ENCODE measurements at places on chromosomes 12 and 14.

DNA sequence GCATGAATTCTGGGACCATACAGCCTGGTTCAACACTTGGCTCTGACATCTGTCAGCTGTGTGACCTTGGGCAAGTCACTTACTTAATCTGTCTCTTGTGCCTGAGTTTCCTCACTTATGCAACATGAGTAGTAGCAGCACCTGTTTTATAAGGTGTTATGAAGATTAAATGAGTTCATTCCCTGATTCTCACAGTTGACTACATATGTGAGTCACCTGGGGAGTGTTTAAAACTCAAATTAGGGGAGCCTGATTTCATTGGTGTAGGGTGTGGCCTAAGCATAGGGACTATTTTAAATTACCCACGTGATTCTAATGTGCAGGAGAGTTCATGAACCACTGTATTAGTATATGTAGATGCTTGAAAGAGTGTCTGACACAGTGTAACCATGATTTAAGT lies 36.7 kb upstream of the TMEM233 start:
- DNase-seq, result no peak

DNA sequence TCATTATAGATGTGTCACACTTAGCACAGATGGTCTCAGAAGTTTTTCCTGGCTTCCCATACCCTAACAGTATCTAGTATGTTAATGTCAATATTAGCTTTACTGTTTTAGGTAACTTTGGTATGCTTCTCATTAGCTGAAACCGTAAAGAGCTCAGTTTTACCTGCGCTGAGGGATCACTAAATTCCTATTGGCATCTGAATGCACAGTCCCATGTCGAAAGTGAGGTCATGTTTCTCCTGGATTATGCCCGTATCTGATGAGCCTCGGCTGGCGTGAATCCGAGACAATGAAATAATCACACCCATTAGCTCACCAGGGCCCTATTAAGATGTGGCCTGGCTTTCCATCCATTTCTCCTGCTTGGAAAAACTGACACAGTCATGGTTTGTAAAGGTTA lies 418.2 kb downstream of the ZFP36L1 start:
- DNase-seq, result no peak

DNA sequence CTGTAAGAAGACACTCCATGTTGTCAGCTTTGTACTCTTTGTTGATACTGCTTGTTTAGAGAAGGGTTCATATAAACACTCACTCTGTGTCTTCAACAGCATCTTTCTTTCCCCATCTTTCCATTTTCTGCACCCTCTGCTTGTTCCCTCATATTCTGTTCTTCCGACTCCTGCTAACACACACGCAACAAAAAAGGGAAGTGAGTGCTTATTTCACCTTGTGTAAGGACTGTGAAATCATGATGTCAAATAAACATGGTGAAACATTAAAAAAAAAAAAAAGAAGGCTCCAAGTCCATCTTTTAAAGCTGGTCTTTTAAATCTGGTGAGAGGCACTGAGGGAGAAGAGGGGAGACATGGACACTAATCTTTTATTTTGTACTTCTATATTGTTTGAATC lies 145.4 kb downstream of the RPAP3 start:
- no peak for DNase-seq

- DNase-seq, result no peak
These were observed 322.5 kb downstream of the ZFP36L1 start for GRCh38 chr14:68470361-68470760.

DNA sequence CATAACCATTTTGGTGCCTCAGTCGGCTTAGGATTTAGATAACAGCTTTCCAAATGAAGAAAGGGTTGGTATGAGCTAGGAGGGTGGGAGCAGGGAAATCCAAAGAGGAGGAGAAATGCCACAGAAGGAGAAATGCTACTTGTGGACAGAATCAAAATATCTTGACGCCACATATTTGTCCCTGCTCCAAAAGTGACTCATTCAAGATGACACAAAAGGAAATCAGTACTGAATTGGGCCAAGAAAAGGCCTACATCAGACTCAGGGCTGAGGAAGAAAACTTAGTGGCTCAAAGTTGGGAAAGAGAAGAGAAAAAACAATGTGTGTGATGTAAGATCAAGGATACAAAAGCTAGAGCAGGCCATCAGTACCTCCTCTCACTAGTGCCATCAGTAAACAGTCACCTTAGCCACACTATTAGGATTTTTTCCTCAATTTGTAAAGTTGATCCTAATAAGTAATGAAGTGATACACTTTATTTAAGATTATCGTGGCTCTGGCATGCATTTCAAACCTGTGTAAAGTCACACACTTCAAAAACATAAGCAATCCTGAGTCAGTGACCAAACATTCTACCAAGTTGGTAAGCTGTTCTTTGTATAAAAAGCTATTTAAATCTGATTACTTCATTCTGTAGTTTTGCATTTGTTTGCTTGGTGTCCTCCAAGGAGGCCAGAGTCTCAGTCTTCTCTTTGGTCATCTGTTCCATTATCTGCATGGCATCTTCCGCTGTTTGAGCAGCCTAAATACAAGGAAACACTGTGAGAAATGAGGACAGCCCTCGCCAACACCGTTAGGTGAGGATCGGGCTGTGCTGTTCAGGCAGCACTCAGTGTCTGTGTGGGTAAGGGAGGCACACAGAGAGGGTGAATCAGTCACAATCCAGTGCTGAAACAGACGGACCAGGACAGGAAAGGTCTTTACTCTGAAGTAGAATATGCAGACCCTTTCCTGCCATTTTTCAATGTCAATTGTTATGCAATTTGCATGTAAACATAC lies 52.6 kb upstream of the VPS33A start:
- no peak for DNase-seq

DNA sequence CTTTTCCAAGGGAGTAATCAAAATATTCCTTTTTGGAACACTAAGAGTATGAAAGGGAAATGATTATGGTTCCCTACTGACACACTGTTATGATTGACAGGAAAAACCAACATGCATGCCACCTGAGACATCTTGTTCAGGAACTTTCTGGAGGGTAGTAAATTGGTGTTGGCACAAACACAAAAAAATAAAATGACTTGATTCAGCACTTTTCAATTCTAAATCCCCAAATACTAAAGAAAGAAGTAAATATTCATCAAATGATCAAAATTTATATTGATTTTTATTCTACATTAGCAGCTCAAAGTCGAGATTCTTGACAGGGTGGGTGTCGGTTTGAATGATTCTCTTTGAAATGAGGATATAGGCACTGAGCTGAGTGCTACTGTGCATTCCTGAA lies 271.4 kb upstream of the NPAS3 start:
- DNase-seq, result no peak

- no peak for DNase-seq
These were observed 222.4 kb downstream of the GLT1D1 start for GRCh38 chr12:129075460-129076208.
